ENCODE measurements at places on chromosomes 2 and 18. TPM values are rescaled to one million over a fixed set of nuclear protein-coding genes. Genes with fewer than 3 reads are reported as not detected.

Gene ERICH2
- 0.45 TPM for total RNA-seq

Gene TEX44
- total RNA-seq, result not detected

Gene ANKRD30B
- 7.3 TPM for total RNA-seq

Gene ASIC4
- total RNA-seq, result not detected

Gene GKN2
- not detected for total RNA-seq

Gene ZNF521
- 1.9 TPM for total RNA-seq

Gene SCN7A
- not detected for total RNA-seq

Gene GCFC2
- total RNA-seq, result 35.9 TPM

Gene SPC25
- total RNA-seq, result 13.9 TPM

Gene PFN4
- total RNA-seq, result 2.3 TPM

Gene C2orf49
- total RNA-seq, result 20.4 TPM

- no peak for DNase-seq
Measured at GRCh38 chr2:19219060-19219459, 139.4 kb downstream of the OSR1 start.

GRCh38 chr2:168611091-168611490, 155.0 kb downstream of the CERS6 start:
- DNase-seq, result no peak

- DNase-seq, result no peak
Measured at GRCh38 chr2:9782197-9782719, 61.0 kb upstream of the TAF1B start.

DNA sequence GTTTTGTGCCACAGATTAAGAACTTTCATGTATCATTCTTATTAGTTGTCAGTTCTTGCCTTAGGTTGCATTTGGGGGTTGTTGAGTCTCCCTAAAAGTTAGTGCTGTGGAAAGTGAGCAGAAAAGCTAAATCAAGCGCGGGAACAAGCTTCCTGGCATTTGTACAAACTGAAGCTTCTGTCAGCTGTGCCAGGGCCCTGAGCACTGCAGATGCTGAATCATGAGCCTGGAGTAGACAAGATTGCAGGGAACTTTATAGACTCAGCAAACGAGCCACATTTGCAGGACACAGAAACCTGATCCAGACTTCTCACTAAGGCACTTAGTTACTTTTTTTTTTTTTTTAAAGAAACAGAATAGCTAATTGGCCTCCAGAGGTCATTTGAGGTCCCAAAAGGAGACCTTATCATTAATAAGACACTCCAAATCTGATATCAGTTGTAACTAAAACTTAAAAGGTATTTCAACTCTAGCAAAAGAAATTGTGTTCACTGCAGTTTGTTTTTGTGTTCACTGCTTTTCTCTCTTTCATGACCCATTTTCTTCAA, 88.7 kb downstream of the ADAM23 start:
- no peak for DNase-seq

DNA sequence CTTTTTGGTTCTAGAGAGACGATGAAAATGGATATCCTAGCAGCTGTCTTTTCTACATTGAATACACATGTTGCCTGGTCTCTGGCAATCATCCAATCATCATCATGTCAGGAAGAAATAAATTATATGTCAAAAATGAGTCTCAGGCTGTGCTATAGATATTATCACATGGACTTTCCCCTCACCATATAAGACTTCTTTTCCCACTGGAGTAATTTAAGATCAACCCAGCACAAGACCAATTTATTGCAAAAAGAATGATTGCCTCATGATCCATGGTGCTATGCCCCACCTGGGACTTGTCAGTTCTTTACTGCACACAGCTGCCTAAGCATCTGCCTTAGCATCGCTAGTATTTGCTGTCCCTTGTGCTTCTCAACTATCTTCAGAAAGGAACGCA, 783.7 kb upstream of the TMEFF2 start:
- no peak for DNase-seq

DNA sequence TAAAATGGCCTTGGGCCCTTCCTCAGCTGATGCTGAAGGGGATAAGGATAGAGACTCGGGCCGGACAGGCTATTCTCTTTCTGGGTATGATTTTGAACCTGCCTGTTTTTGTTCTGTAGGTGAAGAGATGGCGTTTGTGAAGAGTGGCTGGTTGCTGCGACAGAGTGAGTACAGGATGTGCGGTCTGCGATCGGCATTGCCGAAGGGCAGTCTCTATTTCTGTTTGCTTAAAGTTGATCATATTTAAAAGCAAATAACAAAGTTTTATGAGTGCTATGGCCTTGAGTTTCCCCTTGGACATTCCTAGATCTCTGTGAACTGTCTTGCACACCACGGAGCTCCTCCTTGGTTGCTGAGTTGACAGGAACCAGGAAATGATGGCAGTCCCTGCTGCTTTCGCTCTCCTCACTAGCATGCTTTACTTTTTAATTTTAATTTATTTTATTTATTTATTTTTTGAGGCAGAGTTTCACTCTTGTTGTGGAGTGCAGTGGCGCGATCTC, 15.7 kb downstream of the PLEKHB2 start:
- DNase-seq, result no peak

- DNase-seq, result no peak
Measured at GRCh38 chr2:215356948-215357461, 45.1 kb downstream of the ATIC start.

GRCh38 chr2:224938651-224939182, 103.6 kb downstream of the DOCK10 start:
- no peak for DNase-seq

GRCh38 chr18:66795051-66795450, 191.2 kb upstream of the CDH19 start:
- DNase-seq, result no peak

DNA sequence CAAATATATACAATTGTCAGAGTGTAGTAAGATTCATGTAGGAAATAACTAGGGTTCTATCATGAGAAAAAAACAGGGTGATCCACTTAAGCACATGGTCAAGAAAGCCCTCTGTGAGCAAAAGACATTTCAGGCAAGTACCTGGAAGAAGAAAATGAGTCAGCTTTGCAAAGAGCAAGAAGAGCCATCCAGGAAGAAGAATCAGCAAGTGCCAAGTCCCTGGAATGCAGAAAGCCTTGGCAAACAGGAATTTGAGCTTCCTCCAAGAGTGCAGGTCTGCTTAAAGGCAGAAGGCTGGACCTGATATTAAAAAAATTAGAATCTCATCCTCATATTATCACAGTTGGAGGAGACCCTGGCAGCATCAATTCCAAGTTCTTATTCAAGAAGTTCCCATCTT, 188.5 kb upstream of the CELF4 start:
- DNase-seq, result no peak

DNA sequence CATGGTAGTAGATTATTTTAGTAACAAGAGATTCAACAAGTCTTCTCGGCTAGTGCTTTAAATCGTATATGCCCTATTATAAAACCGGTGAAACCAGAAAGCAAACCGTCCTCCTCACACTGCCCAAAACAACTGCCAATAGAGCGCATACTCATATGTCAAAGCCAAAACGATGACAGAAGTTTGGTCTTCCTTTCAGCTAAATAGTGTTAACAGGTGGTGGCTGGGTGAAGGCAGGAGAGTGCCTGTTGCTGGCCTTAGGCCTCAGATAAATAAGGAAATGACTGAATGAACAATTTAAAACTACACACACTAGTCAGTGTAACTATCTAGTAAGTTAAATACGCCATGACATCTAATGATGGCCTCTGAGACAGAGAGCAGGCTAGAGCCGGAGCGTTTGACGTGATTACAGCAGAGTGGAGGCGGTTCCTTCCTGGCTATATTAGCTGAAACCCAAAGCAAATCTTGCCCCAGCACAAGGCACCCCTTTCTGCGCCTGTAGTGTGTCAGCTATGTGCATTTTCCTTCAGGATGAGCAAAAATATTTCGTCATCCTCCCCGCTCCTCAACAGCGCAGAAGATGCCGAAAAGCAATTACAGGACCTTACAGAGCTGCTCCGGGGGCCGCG, 1.6 kb downstream of the LONRF2 start:
- DNase-seq, result peak; percentile 37

GRCh38 chr2:140383781-140384180, 1603.6 kb upstream of the NXPH2 start:
- no peak for DNase-seq

DNA sequence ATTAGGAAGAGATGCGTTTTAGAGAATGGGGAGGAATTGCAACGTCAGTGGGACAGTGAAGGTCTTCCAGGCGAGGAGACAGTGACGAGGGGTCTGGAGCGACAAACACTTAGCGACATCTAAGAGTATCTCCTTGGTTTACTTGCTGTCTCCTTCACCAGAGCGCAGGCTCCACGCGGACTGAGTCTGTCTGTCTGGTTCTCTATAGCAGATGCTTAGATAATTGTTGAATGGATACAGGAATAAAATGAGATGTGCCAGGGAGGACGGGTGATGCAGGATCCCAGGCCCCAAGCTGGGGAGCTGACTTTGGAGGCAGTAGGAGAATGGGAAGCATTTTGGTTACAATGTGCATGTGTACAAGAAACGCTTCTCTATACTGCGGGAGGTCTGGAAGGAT, 56.9 kb upstream of the SMAD7 start:
- no peak for DNase-seq

DNA sequence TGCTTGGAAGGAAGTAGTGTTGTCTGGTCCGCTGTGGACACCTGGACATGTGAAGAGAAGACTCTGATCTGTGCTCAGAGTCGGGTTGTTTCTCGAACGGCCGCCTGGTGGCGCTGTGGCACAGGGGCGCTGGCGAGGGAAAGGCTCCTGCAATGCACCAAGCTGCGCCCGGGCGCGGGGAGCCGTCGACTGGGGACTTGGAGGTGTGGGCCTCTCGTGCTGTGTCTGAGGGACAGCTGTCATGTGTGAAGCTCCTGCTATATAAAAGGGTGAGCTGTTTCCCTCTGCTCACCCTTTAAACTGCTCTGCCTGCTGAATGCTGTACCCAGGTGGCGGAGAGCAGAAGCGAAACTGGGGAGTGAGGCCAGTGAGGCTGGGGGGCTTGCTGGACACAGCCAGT, 44.0 kb downstream of the GNAL start:
- peak; percentile 69 for DNase-seq

GRCh38 chr2:100992262-100992661, 9.8 kb upstream of the RPL31 start:
- DNase-seq, result no peak

- DNase-seq, result no peak
Measured at GRCh38 chr2:36975306-36975705, 9.0 kb upstream of the STRN start.

DNA sequence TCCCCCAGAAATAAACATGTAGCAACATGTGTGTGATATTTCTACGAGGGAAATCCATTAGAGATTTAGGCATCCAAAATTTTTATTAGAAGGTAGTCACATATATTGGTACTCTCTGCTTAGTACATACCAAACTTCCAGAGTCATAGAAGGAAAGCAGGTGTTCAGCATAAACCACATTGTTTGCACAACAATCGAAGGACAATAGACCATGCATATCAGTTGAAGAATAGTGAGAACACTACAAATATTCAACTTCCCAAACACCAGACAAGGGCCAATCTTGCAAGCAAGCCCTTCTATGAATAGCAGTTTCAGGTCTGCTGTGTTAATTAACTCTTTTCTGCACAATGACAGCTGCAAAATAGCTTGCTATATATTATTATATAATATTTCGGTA, 702.2 kb downstream of the ERBB4 start:
- DNase-seq, result no peak

DNA sequence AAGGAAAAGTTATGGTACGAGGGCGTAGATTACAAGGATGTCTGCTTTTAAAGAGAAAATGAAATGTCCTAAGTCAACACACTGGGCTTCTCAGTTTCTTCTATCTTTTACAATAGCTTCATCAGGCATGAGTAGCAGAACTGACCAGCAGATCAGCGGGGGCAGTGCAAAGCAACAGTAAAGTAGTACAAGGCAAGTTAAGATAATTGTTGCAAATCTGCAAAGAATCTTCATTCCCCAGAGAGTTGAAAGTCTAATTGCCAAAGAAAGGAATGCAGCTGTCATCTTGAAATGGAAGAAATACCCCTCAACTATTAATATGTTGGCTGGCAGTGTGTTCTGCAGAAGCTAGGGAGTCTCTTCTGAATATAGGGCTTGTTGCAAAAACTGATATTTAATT, 60.2 kb upstream of the SLC39A10 start:
- DNase-seq, result no peak

- DNase-seq, result no peak
Measured at GRCh38 chr2:48838029-48838428, 82.5 kb upstream of the LHCGR start.

DNA sequence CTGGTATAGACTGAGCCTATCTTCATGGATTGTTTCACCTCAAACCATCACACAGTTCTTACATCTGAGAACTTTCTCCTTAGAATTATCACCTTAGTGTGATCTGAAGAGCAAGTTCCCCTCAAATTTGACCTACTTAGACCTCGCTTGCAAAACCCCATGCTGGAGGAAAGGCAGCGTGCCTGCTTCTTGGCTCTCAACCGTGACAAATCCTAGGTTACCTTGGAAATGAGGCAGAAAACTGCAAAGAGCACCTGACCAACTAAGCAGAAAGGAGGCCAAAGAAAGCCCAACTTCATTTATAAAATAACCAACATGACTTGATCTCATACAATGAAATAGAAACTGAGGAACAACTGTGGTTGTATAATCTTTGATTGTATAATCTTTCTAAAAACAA, 146.4 kb downstream of the RAB3GAP1 start:
- DNase-seq, result no peak

DNA sequence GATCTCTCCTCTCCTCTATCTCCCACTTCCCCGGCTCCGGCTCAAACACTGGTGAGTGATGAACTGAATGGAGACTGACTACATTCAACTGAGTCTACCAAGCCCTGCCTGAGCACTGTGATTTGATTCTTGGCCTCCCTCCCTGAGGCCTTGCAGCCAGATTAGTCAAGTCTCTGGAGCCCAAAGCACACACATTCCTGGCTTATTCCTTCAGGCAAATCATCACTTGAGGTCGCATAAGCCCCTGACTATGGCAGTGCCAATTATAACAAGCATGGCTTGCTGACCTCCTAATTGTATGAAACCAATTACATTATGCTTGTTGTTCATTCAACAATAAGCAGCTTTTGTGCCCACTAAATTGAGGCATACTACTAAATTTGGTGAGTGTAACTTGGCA, 34.6 kb downstream of the EFEMP1 start:
- DNase-seq, result peak; percentile 30

- no peak for DNase-seq
Measured at GRCh38 chr2:73210019-73210418, 4.0 kb upstream of the SMYD5 start.

GRCh38 chr2:70403267-70404053, 101.6 kb upstream of the FAM136A start:
- no peak for DNase-seq

Data from SK-MEL-5 (cell line).